Uterine smooth muscle cell (primary cell): ENCODE measurements at places on chromosomes 16 and 17. TPM values are rescaled to one million over a fixed set of nuclear protein-coding genes. Genes with fewer than 3 reads are reported as not detected.

Gene VPS9D1
- 8.1 and 8.9 TPM in 2 replicates for total RNA-seq

Gene HS3ST3A1
- 47.7 and 54.6 TPM in 2 replicates for total RNA-seq

Gene SNX20
- not detected in 2 replicates for total RNA-seq

Gene SLC13A2
- not detected in 2 replicates for total RNA-seq

Gene GPR142
- total RNA-seq = not detected in 2 replicates
